Transverse colon (tissue), 4 donors: ENCODE measurements at places on chromosomes 7 and 10. TPM values are rescaled to one million over a fixed set of nuclear protein-coding genes. Genes with fewer than 3 reads are reported as not detected.
A peak's percentile ranks its signal among the peaks of the same experiment; 100 is the strongest.

DNA sequence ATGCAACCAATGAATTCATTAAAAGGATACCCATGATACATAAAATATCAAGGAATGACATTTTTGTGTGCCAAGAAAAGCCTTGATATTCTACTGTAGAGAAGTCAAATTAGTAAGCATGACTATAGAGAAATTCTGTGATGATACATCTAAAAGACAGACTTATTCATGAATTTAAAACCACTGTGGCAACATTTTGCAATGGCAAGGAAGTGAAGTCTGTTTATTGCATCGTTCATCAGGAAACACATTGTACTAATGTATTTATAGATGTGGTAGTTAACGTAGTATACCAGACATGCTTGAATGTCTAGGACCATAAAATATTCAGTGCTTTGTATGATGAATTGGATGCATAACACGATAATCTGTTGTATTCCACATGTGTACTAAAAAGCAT, 9.3 kb upstream of the CLEC5A start:
- no peak for DNase-seq
- no peaks in the 10 kb centered on the region for H3K36me3 ChIP-seq
- H3K4me1 ChIP-seq: no peaks in the 10 kb centered on the region
- no peaks in the 10 kb centered on the region for H3K27me3 ChIP-seq
- H3K4me3 ChIP-seq: no peak overlapping the region

GRCh38 chr10:107033799-107034422, 130.6 kb downstream of the SORCS1 start:
- H3K27ac ChIP-seq: no peak overlapping the region

DNA sequence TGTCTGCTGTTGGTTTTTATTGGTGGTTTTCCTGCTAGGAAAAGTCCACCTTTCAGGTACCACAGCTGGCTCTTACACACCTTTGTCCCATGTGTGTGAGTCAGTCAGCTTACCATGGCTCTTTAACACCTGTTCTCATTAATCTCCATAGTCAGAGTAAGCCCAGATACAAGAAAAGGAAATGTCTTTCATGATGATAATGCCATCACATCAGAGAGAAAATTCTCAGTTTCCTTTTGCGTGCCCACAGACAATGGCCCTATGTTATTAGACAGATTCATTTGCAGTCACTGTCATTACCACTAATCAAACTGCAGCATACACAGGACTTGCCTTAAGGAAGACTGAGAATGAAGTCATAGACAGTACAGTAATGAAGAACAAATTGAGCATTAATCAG, 1583.6 kb upstream of the LRRTM3 start:
- no peak overlapping the region for H3K4me3 ChIP-seq
- H3K27me3 ChIP-seq: no peaks in the 10 kb centered on the region
- no peaks in the 10 kb centered on the region for H3K4me1 ChIP-seq

DNA sequence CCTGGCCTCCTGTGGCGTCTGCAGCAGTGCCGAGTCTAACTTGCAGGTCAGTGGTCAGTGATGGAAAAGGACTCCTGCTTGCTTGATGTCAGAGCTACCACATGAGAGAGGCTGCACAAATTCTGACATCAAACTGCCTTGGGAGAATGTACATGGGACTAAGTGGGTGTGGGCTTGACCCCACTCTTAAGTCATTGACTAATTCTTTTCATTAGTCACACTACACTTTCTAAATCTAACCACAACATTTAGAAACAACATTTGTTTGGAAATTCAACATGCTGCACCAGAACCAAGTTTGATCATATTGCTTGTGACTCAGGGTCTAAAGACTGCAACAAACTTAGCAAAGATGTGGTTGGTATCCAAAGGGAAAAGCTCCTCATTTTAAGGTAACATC, 24.4 kb upstream of the CDC14C start:
- H3K4me3 ChIP-seq: no peak overlapping the region
- no peak overlapping the region for H3K27ac ChIP-seq
- no peaks in the 10 kb centered on the region for H3K36me3 ChIP-seq
- H3K4me1 ChIP-seq: no peaks in the 10 kb centered on the region

- no peak for DNase-seq
- no peaks in the 10 kb centered on the region for H3K4me1 ChIP-seq
- H3K27me3 ChIP-seq: no peaks in the 10 kb centered on the region
- no peak overlapping the region for H3K4me3 ChIP-seq
- H3K27ac ChIP-seq: no peak overlapping the region
- no peaks in the 10 kb centered on the region for H3K36me3 ChIP-seq
Observed at GRCh38 chr7:86749741-86750665, 106.3 kb downstream of the GRM3 start.

The HK1 gene
- 43.0 TPM for total RNA-seq

DNA sequence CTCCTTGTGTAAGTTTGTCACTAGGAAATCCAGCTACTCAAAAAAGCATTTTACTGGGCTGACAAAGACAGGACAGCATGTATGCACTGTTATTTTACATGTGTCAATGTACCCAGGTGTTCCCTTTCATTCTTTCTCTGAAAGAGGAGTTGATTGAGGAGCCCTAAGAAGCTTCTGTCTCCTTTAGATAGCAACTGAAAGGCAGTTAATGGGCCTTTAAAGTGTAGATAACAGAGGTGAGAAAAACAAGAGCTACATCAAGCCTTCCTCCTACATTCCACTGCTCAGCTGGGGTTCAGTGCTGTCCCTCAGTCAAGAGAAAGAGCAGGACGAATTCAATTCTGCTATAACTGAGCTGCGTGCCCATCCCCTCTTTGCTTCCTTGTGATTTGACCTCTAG, 12.8 kb upstream of the WIPF3 start:
- H3K27me3 ChIP-seq: no peaks in the 10 kb centered on the region
- no peaks in the 10 kb centered on the region for H3K4me1 ChIP-seq
- H3K27ac ChIP-seq: no peak overlapping the region
- DNase-seq: no peak
- H3K4me3 ChIP-seq: no peak overlapping the region
- H3K36me3 ChIP-seq: no peaks in the 10 kb centered on the region

The OPN1SW gene
- not detected for total RNA-seq

The TRIM50 gene
- not detected for total RNA-seq

- peak; percentile 18 for DNase-seq
- H3K4me3 ChIP-seq: no peak overlapping the region
- H3K27me3 ChIP-seq: no peaks in the 10 kb centered on the region
- peak overlapping the region; percentile 53 for H3K27ac ChIP-seq
Observed at GRCh38 chr10:121469797-121470606, 128.2 kb downstream of the FGFR2 start.

The HOXA10 gene
- total RNA-seq: 68.9 TPM

DNA sequence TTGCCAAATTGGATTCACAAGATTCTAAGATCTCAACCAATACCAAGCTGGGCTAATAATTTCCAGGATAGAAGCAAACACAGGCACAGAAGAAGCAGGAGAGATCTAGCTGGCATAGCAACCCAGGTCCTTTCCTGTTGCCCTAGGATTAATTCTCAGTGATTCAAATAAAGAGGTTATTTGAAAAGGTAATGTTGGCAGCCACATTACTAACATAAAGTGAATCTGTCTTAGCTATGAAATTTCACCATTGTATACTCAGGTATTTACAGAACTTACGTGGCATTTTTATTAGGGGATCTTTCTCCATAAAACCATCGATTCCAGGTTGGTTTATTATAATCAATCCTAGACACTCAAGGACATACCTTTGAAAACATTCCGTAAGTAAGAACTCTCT, 379.3 kb upstream of the POM121L12 start:
- H3K4me1 ChIP-seq: no peaks in the 10 kb centered on the region
- no peak overlapping the region for H3K4me3 ChIP-seq
- H3K27me3 ChIP-seq: no peaks in the 10 kb centered on the region
- no peak overlapping the region for H3K27ac ChIP-seq
- DNase-seq: no peak

GRCh38 chr10:91907914-91908336, 1.4 kb downstream of the FGFBP3 start:
- DNase-seq: no peak
- peak overlapping the region; percentile 84 for H3K27ac ChIP-seq
- H3K4me3 ChIP-seq: peak overlapping the region; percentile 94

The PAPOLB gene
- total RNA-seq: 0.16 TPM

DNA sequence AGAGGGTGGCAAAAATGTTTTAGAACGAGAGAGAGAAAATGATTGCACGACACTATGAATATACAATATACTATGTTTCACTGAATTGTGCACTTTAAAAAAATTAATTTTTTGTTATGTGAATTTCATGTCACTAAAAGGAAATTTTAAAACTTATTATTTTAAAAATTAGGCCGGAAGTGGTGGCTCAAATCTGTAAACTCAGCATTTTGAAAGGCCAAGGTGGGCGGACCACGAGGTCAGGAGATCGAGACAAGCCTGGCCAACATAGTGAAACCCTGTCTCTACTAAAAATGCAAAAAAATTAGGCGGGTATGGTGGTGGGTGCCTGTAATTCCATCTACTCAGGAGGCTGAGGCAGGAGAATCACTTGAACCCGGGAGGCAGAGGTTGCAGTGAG, 642.5 kb downstream of the XPNPEP1 start:
- no peak for DNase-seq
- H3K4me3 ChIP-seq: no peak overlapping the region
- no peaks in the 10 kb centered on the region for H3K36me3 ChIP-seq
- H3K4me1 ChIP-seq: peaks cover 10% of the 10 kb centered on the region
- no peaks in the 10 kb centered on the region for H3K27me3 ChIP-seq

DNA sequence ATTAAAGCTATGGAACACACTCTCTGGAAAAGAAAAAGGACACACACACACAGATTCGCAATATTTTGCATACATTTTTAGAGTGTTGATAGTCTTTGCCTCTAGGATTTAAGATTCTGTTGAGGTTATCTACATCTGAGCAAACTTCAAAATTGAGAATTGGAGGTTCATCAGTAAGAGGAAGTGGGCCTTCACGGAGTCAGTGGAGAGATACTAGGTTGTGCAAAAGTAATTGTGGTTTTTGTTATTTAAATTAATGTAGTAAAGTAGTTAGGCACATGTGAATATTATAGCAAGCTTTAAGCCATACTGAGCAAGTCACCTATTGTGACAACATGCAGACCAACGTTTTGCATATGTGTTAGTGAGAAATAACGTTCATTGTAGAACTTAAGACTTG, 19.8 kb upstream of the NXPH1 start:
- no peaks in the 10 kb centered on the region for H3K4me1 ChIP-seq
- H3K36me3 ChIP-seq: no peaks in the 10 kb centered on the region
- no peak overlapping the region for H3K27ac ChIP-seq
- DNase-seq: no peak

- no peak for DNase-seq
- no peak overlapping the region for H3K4me3 ChIP-seq
- peaks cover 12% of the 10 kb centered on the region for H3K4me1 ChIP-seq
- no peak overlapping the region for H3K27ac ChIP-seq
- peaks cover 8% of the 10 kb centered on the region for H3K27me3 ChIP-seq
Observed at GRCh38 chr7:55016061-55016745, 2.6 kb upstream of the EGFR start.

The ZC3HAV1L gene
- total RNA-seq: 5.2 TPM

GRCh38 chr10:32377458-32378259, 30.7 kb upstream of the EPC1 start:
- H3K27me3 ChIP-seq: no peaks in the 10 kb centered on the region
- peak overlapping the region; percentile 41 for H3K4me3 ChIP-seq
- H3K36me3 ChIP-seq: no peaks in the 10 kb centered on the region
- H3K4me1 ChIP-seq: peaks cover 17% of the 10 kb centered on the region
- DNase-seq: peak; percentile 35

DNA sequence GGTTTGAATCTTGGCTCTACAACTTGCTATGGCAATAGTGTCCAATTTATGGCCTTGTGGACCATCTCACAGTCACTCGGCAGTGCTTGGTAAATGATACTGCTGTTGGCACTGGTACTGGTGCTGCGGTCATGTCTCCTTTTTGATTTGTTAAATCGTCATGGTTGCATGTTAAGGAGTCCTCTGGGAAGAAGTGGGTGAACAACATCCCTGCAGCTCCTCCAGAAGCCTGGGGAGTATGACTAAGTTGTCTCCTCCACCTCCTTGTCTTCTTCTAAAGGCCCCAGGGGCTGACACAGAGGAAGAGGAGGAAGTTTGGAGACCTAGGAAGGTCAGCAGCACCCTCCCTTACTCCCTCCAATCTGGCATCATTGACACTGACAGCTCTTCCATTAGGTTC, 8.5 kb downstream of the ITPRIP start:
- no peaks in the 10 kb centered on the region for H3K36me3 ChIP-seq
- peaks cover 59% of the 10 kb centered on the region for H3K4me1 ChIP-seq
- no peak overlapping the region for H3K4me3 ChIP-seq
- peak overlapping the region; percentile 82 for H3K27ac ChIP-seq

The GIMAP6 gene
- total RNA-seq: 6.4 TPM

DNA sequence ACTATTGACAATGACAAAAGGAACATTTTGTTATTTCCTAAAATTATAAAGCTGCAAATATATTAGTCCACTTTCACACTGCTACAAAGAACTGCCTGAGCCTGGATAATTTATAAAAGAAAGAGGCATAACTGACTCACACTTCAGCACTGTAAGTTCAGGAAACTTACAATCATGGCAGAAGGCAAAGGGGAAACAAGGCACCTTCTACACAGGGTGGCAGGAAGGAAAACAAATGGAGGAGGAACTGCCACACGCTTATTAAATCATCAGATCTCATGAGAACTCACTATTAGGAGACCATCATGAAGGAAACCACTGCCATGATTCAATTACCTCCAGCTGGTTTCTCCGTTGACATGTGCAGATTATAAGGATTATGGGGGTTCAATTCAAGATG, 203.1 kb downstream of the TPK1 start:
- no peak overlapping the region for H3K27ac ChIP-seq
- no peaks in the 10 kb centered on the region for H3K36me3 ChIP-seq
- H3K4me3 ChIP-seq: no peak overlapping the region
- no peak for DNase-seq
- H3K4me1 ChIP-seq: no peaks in the 10 kb centered on the region
- H3K27me3 ChIP-seq: no peaks in the 10 kb centered on the region

The PKD2L1 gene
- not detected for total RNA-seq

GRCh38 chr10:13026873-13027272, 25.4 kb upstream of the CCDC3 start:
- no peaks in the 10 kb centered on the region for H3K27me3 ChIP-seq
- H3K27ac ChIP-seq: no peak overlapping the region
- no peak overlapping the region for H3K4me3 ChIP-seq

GRCh38 chr10:22816298-22816653, 101.9 kb upstream of the PIP4K2A start:
- H3K4me1 ChIP-seq: no peaks in the 10 kb centered on the region
- no peak overlapping the region for H3K4me3 ChIP-seq
- DNase-seq: no peak

DNA sequence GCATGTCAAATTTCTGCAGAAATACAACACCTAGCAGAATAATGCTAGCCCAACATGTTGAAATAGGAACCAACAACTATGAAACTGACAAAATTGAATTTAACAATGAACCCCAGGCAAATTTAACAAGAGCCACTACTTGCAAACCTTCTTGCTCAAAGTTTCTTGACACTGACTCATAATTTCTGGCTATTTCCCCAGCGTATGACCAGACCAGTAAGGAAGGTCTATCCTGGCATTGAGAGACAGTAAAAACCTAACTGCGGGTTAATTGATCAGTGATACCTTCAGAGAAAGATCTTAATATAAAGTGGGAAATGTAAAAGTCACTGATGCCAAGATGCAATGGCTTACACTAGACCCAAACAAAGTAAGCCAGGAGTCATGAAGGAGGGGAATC, 510.1 kb downstream of the ARL4A start:
- H3K4me3 ChIP-seq: no peak overlapping the region
- no peaks in the 10 kb centered on the region for H3K4me1 ChIP-seq
- H3K27me3 ChIP-seq: no peaks in the 10 kb centered on the region
- no peak overlapping the region for H3K27ac ChIP-seq
- DNase-seq: no peak

- H3K4me3 ChIP-seq: no peak overlapping the region
- no peak for DNase-seq
- peaks cover 27% of the 10 kb centered on the region for H3K4me1 ChIP-seq
- H3K36me3 ChIP-seq: no peaks in the 10 kb centered on the region
- H3K27ac ChIP-seq: no peak overlapping the region
Observed at GRCh38 chr7:93055543-93056107, 62.2 kb downstream of the SAMD9 start.
